Amygdala (tissue), 56 donors: ENCODE measurements at places on chromosomes 5 and 9.

DNA sequence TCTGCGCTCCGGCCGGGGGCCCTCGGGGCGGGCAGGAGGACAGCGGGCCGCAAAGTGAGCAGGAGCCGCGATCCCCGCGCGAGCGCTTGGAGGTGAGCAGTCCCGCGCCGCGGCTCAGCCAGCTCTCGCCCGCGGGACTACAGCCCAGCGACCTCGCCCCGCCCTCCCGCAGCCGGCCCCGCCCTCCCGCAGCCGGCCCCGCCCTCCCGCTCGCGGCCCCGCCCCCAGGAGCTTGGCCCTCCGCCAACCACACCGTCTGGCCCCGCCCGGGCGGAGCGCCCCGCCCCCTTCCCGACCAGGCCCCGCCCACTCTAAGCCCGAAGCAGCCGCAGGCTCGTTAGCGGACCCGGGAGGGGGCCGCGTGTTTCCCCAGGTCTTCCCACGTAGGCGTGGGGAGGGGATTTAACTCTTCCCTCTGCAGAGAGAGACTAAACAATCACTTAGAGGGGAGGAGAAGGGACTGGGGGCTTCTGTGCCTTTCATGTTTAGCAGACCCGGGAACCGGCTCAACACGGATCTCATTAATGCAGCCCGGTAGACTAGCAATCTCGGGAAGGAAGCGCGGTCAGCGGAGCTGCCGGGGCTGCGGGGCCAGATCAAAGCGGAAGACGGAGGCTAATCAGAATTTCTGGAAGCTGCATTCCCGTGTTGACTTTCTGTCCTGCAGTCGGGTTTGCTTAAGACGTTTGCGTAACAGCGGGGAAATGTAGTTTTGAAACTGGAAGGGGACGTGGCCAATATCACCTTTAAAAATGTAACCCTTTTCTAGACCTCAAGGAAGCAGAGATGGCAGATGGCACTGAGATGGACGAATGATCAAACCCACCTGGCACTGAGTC, at the start of gene MYO10:
Gene MYO10 (minus strand): TSS at position 139 of the 839 bp plus-strand sequence. CDS start 480 bp downstream, outside the sequence.
- DNase-seq: no peak

GRCh38 chr9:114155995-114156656, 789 bp downstream of the COL27A1 start:
- no peak for DNase-seq

DNA sequence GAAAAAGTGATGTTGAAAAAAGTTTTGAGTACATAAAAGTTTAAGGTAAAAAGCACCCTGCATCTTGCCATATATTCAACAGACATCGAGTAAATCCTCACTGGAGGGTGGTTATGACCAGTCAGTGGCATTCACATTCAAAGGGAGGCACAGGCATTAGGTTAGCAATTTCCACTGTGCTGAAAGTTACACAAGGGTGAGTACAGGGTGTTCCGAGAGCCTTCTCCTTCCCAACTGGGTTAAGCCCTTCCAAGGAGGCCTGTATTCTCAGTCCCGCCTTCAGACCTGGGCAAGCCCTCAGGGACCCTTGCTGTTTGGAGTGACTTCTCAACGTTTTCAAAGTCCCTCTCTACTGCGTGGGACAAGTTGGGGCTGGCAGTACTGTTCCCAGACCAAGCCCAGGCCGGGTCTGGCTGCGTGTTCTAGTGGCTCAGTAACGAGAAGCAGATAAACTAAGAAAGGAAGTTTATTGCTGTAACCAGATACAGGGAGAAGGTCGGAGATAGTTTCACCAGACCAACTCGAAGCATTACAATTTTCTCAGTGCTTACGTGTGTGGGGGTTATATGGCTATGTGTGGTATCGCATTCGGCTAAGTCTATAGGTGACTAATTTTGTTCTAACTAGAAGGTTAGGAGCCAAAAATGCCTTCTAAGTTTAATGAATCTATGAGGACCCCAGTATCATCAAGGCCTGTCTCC, 13.0 kb upstream of the SETX start:
- no peak for DNase-seq

- DNase-seq: no peak
Measured at GRCh38 chr5:329768-330167, 8.3 kb downstream of the AHRR start.

DNA sequence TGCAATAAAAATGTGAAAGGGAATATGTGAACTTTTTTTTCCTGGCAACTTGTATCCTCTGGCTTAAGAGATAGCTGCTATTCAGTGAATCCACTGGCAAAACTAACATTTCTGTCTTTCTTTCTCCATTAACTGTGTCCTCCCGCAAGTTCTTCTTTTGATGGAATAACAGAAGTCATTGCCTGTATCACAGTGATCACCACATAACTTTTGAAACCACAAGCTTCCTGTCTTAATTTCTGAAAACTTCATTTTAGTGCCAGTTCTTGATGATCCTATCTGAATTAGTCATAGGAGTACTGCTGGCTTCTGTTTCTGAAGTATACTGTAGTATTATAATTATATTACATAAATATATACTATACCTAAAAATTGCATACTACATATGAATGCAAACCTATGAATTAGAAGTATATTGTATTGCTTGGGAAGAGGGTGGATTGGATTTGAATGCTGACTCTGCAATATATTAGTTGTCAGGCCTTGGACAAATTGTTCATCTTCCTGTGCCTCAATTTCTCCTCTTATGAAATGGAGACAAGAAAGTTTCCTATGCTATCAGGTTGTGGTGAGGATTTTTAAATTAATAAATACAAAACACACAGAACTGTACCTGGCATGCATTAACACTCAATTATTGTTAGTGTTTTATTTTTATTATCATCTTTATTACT, 441.6 kb downstream of the CETN3 start:
- DNase-seq: no peak

DNA sequence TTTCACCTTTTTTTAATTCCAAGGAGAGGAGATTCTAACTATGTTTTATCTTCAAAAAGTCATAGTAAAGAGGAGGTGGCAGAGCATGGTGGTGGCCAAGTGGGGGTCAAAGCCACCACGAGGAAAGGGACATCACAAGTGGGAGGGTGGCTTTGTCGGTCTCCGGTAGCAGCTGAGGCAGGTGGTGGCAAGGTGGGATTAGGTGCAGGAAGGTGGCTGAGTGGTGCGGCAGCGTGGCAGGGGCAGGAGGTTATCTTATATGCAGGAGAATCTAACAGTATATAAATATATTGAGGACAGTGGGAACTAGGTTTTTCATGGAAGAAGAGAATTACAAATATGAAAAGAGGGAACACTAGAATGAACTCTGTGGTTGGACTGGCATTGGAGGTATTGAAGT, 196.8 kb downstream of the FSTL4 start:
- no peak for DNase-seq

GRCh38 chr9:100698945-100699344, 121.1 kb downstream of the CAVIN4 start:
- no peak for DNase-seq

- DNase-seq: no peak
Measured at GRCh38 chr5:122656160-122656559, 118.7 kb upstream of the SNX2 start.

GRCh38 chr9:24258626-24259025, 287.1 kb downstream of the IZUMO3 start:
- DNase-seq: no peak

GRCh38 chr5:83518319-83519061, 46.9 kb downstream of the VCAN start:
- no peak for DNase-seq

GRCh38 chr9:121434969-121435368, 64.7 kb downstream of the GGTA1 start:
- DNase-seq: no peak

DNA sequence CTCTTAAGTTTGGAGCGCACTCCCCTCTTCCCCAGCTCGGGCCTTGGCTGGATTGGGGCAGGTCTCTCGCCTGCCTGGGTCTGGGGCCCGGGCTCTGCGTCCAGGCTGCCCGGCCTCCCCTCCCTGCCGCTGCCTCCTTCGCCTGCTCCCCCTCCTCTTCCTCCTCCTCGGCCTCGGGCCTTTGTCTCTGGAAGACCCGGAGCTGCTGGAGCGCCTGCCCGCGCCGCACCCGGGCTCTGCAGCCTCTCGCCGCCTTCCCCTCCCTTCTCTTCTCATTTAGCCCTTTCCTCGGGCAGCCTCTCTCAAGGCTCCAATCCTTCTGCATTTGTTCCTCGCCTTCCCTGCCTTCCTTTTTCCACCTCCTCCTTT, 218.5 kb downstream of the C9orf50 start:
- DNase-seq: no peak

- no peak for DNase-seq
Measured at GRCh38 chr9:93061791-93062763, 3.6 kb downstream of the SUSD3 start.

DNA sequence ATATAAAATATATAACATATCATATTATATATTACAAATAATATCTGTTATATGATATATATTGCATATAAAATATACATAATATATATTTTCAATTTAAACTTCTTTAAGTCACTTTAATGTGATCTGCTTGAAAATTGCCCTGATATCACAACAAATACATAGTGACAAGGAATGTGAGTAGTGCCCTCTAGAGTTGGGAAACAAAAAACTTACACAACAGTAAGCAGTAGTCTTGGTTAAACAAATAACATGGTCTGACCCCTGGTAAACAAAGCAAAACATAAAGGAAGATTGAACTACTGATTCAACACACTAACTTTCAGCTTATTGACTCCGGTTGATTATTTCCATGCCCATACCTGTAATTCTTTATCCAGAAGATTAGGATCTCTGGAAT, 188.3 kb upstream of the NMUR2 start:
- DNase-seq: no peak

- no peak for DNase-seq
Measured at GRCh38 chr5:58366461-58366860, 93.4 kb downstream of the PLK2 start.

DNA sequence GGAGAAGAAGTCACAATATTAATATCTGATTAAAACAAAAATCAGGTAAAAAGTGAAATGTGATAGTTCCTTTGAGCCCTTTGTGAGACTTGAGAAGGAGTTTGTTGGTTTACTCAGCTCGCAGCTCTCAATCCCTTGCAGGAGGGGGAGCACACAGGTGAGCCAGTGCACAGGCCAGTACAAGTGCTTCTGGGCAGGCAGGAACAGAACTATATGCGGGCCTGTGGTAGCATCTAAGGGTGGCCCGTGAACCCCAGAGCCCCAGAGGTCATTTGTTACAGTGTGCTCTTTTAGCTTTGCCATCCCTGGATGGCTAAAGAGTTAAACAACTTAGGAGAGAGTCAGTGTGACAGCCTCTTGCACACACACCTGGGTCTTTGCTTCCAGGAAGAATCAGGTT, 215.3 kb upstream of the EDIL3 start:
- DNase-seq: no peak

GRCh38 chr9:91816356-91816755, 133.7 kb downstream of the ROR2 start:
- no peak for DNase-seq

GRCh38 chr9:110308633-110309038, 29.0 kb downstream of the TXNDC8 start:
- DNase-seq: no peak

GRCh38 chr9:92501671-92502393, 19.5 kb upstream of the ASPN start:
- DNase-seq: no peak

DNA sequence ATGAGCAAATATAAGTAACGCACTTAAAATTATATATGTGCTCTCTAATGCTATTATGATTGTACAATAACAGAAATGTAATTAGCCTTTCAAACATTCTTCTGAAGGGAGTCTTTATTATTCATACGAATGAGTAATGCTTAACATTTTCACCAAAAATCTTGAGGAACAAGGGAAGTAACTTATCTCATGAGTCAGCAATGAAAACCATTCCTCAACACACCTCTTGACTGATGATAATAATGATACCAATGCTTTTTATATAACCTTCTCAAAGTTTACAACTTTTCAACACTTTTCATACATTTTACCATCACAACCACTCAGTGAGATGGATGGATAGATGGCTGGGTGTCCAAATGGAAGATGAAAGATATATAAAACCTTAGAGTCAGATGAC, 369.3 kb downstream of the BNC2 start:
- DNase-seq: no peak

- DNase-seq: no peak
Measured at GRCh38 chr9:101832486-101832885, 94.0 kb upstream of the GRIN3A start.

- DNase-seq: peak; percentile 55
Measured at GRCh38 chr9:114487607-114488300, 17.5 kb downstream of the WHRN start.

GRCh38 chr9:99749641-99750040, 72.0 kb upstream of the NR4A3 start:
- DNase-seq: no peak

DNA sequence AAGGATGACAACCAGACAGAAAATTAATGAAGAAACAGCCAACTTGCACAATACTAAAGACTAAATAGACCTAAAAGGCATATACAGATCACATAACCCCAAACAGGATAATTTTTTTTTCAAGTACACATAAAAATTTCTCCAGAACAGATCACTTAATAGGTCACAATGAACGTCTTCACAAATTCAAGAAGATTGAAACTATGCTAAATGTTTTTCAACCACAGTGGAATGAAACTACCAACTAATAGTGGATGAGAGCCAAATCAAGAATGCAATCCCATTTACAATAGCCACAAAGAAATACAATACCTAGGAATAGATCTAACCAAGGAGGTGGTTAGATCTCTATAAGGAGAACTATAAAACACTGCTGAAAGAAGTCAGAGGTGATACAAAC, 145.8 kb downstream of the TMEM232 start:
- no peak for DNase-seq

GRCh38 chr5:57818397-57818796, 335.8 kb upstream of the ACTBL2 start:
- no peak for DNase-seq

GRCh38 chr9:73434826-73435225, 283.2 kb downstream of the ANXA1 start:
- no peak for DNase-seq

DNA sequence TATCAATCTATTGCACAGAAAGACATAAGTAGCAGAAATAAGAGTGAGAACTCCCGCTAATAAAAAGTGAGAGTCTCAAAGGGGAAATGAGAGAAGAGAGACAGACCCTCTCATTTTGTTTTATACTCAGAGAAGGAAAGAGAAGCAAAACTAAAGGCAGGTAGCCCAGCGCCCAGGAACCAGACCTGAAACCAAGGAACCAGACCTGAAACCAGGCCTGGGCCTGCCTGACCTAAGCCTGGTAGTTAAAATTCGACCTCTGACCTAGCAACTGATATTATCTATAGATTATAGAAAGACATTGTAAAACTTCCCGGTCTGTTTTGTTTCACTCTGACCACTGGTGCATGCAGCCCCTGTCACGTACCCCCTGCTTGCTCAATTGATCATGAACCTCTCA, 134.5 kb upstream of the SEMA6A start:
- DNase-seq: no peak

GRCh38 chr9:27586304-27586703, 13.0 kb upstream of the C9orf72 start:
- no peak for DNase-seq

- DNase-seq: no peak
Measured at GRCh38 chr5:27392716-27393115, 354.3 kb upstream of the CDH9 start.
